8988T (cell line): ENCODE measurements at places on chromosomes 12 and 14.

DNA sequence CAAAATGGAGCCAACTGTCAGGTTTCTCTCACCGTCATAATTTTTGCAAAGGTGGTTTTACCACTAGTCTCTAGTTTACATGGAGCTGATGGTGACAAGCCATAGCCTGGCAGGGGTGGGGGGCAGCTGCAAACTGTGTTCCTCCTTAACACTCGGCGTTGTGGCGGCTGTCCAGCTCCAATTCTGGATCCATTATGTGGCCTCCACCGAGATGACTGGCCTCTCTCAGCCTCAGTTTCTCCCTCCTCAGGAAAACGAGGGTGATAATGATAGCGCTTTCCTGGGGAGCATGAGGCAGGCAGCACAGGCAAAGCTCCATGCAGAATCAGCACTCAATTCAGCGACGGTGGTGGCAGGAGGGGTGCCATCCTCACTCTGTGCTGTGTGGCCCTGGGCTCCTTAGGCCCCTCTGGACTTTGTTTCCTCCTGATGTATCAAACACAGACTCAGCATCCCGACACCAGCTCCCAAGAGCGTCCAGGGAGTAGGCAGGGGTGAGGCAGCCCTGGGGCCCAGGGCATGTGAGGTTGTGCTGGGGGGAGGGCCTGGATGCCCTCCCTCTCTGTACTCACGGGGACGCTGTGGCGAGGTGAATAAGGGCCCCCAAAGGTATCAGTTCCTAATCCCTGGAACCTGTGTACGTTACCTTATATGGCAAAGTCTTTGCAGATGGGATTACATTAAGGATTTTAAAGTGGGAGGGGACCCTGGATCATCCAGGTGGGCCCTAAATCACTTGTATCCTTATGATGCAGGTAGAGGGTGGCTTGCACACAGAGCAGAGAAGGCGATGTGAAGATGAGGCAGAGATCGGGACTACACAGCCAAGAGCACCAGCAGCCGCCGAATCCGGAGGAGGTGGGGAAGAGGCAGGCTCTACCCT is 46.8 kb upstream of the EIF5 start:
- no peak for DNase-seq

- no peak for DNase-seq
These were observed 257.2 kb upstream of the PRICKLE1 start for GRCh38 chr12:42846782-42847181.

DNA sequence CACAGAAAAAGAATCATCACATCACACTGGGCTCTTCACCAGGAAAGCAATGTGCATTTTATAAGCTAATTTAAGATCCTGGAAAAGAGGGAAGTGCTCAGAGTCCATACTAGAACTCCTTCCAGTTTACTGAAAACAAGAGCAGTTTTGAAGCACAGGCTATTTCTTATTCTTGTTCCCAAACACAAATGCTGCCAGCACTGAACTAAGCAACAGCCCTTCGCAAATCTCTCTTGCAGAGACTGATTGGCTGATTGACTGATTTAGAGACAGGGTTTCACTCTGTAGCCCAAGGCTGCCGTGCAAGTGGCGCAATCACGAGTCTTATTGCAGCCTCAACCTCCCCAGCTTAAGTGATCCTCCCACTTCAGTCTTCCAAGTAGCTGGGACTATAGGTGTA is 44.8 kb downstream of the BCL2L14 start:
- no peak for DNase-seq

GRCh38 chr12:44765796-44766195 is 110.3 kb downstream of the NELL2 start:
- no peak for DNase-seq

- DNase-seq: peak; percentile 29
These were observed 789.6 kb downstream of the NRXN3 start for GRCh38 chr14:78959674-78960264.

GRCh38 chr14:67620217-67620785 is 581 bp downstream of the ARG2 start:
- DNase-seq: peak; percentile 19

DNA sequence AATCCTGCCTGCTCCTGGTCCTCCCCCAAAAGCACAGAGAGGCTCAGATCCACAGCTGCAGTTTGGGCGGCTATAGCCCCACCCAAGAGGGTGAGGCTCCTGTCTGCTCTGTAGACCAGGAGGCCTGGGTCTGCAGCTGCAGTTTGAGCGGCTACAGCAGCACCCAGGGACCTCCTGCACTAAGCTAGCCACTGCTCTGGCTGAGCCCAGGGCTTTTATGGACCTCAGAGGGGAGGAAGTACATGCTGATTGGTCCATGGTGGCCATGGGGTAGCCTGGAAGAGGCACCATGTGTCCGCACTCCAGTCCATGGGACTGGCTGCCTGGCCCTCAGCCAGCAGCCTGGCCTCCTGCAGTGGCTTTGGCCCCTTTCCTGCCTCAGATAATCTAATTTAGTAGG is 49.6 kb upstream of the GSC start:
- no peak for DNase-seq

- DNase-seq: no peak
These were observed 159.2 kb downstream of the TGFB3 start for GRCh38 chr14:75822522-75823141.

GRCh38 chr12:6038160-6038559 is 86.3 kb downstream of the VWF start:
- no peak for DNase-seq

DNA sequence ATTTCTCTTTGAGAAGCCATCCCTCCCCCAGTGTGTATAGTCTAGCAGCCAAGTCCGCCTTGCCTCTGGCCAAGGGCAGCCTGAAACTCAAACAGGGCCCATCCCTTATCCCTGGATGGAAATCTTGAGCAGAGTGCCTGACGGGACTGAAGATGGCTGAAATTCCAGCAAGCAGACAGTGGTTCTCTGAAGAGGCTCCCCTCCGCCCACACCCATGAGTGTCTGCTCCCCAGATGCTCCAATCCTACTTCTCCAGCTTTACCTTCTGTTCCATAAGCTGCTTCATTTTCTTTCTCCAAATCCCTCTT is 396.2 kb downstream of the NUAK1 start:
- no peak for DNase-seq

DNA sequence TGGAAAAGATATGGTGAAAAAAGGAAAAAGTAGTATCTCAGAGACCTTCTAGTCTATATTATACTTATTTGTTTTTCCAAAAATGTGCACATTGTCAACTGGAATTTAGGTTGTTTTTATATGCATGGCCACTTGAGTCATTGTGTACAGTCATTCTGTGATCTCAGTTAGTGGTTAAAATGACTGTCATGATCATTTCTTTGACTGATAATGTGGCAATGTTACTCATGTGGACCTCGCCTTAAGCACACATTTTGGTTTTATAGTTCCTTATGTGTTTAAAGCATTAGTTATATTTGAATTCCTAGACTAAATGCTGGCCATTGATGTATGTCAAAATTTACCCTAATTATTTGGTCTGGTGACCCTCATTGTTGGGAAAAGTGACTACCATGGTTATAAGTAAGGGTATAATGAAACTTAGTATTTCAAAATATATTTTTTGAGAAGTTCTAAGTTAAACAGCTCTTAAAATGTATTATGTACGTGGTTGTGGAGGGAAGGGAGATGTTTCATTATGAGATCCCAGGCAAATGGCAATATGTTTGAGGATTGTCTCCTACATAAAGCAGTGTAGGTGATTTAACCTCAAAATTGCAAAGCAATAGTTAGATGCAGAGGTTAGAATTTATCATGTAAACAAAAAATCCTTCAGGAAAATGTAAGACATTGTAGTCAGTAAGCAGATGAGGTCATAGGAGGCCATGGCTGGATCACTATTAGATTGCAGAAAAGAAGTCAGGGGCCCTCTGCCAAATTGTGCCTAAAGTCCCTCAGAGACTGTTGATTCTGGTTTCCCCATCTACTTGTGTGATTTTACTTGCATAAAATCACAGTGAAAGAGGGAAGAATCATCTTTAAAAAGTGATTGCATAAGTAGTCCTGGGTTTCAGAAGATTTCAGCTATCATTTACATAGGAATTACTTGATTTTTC is 17.5 kb downstream of the PNMA1 start:
- no peak for DNase-seq

- DNase-seq: peak; percentile 54
These were observed 171.1 kb upstream of the PRMT8 start for GRCh38 chr12:3319723-3320492.

DNA sequence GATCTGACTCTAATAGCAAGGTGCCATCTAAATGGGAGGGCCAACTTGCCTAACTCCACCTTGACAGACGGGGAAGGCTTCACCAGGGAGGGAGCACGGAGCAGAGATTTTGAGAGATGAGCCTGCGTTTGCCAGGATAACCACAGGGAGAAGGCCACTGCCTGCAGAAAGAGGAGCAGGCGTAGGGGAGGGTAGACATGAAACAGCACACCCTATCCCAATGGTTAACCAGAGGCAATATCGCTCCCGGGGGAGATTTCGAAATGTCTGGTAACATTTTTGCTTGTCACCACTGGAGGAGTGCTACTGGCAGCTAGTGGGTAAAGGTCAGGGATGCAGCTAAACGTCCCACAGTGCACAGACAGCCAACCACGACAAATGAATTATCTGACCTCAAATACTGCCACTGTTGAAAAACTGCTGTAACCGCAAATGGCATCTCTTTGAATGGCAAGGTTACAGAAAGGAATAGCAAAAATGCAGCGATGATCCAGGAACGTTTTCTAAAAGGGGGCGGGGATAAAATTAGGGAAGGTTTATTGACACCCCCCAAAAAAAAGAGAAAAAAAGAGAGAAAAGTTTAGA is 126.0 kb upstream of the ATF7IP start:
- no peak for DNase-seq

- DNase-seq: no peak
These were observed 55.4 kb upstream of the MED13L start for GRCh38 chr12:116332705-116333380.

DNA sequence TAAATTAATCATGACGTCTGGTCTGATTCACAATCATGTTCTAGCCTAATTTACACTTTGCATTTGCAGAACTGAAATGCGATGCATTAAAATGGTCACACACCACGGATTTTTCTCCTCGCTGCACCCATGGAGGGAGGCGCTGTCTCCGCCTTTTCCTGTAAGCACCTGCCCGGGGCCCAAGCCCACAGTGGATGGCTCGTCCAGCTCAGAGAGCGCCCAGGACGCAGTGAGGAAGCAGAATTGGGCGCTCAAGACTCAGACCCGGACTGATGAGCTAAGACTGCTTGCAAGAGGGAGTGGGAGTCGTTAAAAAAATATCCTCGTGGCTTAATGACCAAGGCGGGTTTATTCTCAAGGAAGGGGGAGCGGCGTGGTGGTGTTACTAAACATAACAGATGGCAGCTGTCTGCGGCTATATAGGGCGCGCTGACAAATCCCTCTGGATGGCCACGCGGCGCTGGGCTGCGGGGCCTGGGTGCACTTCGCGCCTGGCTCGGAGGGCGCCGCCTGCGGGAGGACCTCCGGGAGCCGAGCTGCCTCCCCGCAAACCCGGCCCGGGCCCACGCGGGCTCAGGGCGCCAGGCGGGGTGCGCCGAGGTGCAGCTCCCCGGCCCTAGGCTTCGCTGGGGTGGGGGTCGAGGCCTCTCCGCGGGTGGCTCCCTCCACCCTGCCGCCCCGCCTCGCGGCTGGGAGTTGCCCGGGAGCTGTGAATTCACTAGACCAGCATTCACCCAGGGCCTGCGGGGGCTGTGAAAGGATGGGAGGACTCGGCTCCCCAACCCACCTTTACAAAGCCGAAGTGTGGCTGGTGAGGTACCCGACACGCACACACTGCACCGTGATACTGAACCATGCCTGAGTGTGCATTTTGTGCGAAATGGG is 78.7 kb downstream of the PPM1A start:
- DNase-seq: peak; percentile 37

GRCh38 chr12:12334367-12335040 is 15.5 kb downstream of the MANSC1 start:
- no peak for DNase-seq

GRCh38 chr14:67815573-67816225 is 691 bp downstream of the ZFYVE26 start:
- DNase-seq: no peak

DNA sequence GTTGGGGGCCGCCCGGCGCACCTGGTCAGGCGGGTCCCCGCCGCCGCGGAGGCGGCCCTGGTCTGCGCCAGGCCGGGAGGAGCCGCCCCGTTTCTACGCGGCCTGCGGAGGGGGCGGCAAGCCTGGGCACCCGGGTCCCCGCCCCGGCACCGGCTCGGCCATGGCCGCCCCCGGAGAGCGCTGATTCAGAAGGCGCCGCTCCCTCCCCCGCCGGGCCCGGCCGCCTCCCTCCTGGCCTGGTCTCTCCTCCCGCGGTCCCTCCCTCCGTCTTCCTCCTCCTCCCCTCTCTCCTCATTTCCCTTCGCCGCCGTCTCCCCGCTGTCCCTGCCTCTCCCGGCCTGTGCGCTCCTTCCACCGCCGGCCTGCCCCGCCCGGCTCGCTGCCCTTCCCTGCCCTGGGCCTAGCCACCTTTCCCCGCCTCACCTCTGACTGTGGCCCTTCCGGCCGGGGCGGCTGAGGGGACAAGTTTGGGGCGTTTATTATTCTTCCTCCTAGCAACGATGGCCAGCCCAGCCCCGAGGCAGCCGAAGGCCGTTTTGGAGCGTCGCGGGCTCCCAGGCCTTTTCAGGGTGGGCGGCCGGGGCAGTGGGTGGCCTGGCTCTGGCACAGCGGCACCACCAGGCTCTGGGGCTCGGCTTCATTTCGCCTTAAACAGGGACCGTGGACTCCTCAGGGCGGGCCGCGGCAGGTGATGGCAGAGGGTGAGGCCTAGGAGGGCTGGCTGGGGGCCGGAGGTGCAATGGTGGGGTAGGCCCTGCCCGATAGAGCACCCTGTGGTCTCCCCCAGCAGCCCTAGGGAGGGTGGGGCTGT is 768 bp downstream of the CEP170B start:
- DNase-seq: peak; percentile 86

- DNase-seq: no peak
These were observed 69.1 kb downstream of the SMOC1 start for GRCh38 chr14:69948351-69948750.
